Stimulated activated CD8-positive, alpha-beta memory T cell treated with anti-CD3 and anti-CD28 coated beads, Interleukin-7, amount 100 ng/mL, for 1 hour (primary cell): ENCODE measurements at places on chromosomes 11 and 22.

DNA sequence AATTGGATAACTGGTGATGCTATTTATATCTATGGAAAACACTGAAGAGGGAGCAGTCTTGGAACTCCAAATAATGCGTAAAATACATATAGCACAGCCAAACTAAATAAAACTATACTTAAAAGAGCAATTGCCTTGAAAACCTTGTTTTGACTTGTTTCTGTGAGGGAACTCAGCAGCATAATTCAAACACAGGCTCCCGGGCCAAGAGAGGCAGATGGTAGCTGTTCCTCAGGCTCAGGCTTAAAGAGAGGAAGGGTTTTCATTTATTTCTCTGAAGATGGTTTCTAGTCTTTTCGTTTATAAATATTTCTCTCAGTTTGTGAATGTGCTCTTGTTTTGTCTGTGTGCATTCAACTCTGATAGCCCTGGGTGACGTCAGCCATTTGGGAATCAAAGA lies 82.4 kb downstream of the FANCF start:
- no peak for DNase-seq

DNA sequence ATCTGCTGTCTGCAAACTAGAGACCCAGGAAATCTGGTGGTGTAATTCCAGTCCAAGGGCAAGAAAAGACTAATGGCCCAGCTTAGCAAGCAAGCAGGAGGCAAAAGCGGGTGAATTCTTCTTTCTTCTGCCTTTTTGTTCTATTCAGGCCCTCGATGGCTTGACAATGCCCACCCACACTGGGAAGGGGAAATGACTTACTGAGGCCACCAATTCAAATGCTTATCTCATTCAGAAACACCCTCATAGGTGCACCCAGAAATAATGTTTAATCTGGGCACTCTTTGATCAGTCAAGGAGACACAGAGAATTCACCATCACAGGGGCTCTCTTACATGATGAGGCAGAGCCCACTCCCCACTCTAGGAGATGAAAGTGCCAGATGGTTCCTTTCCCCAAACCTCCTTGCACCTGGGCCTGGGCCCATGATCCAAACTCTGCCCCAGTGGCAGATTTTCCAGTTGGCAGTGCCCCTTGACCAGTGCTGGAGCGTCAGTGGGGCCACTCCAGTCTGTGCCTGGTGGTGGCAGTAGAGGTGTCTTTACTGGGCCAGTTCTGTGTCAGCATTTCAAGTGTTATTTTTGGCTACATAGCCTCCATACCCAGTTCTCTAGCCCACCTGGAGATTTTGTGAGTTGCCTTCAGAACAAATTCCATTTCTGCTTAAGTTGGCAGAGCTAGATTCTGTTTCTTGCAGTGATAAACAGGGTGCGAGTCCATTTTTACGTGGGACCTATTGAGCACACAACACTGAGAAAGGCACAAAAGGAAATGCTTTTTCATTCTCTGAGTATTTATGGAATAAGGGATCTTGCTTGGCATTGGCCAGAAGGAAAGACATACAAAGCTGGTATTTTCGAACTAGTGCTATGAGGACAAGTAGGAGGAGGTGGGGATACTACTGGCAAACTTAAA lies 7.5 kb downstream of the ELMOD1 start:
- no peak for DNase-seq

GRCh38 chr11:122242731-122243130 lies 126.7 kb upstream of the BLID start:
- no peak for DNase-seq

- no peak for DNase-seq
Observed at GRCh38 chr11:5593146-5593545, 3.3 kb upstream of the TRIM6 start.

- DNase-seq, result no peak
Observed at GRCh38 chr22:30717331-30717921, 22.8 kb downstream of the OSBP2 start.

DNA sequence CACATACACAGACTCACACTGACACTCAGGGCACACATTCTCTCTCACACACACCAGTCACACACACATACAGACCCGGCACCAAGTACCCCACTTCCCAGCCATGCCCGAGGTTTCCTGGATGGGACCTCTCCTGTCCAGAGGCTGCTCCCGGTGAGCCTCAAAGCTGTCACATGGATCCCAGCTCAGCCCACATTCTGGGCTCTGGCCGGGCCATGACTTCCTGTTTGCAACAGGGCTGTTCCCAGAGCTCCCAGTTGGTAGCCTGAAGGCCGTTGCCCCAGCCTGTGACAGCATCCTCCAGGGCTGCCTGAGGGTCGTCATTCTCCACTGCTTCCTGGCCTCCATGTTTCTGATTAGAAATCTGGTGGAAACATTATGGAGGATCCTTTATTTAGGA lies 14.6 kb upstream of the CYP2D6 start:
- DNase-seq, result no peak

- no peak for DNase-seq
Observed at GRCh38 chr11:92841719-92842118, 127.7 kb upstream of the MTNR1B start.

DNA sequence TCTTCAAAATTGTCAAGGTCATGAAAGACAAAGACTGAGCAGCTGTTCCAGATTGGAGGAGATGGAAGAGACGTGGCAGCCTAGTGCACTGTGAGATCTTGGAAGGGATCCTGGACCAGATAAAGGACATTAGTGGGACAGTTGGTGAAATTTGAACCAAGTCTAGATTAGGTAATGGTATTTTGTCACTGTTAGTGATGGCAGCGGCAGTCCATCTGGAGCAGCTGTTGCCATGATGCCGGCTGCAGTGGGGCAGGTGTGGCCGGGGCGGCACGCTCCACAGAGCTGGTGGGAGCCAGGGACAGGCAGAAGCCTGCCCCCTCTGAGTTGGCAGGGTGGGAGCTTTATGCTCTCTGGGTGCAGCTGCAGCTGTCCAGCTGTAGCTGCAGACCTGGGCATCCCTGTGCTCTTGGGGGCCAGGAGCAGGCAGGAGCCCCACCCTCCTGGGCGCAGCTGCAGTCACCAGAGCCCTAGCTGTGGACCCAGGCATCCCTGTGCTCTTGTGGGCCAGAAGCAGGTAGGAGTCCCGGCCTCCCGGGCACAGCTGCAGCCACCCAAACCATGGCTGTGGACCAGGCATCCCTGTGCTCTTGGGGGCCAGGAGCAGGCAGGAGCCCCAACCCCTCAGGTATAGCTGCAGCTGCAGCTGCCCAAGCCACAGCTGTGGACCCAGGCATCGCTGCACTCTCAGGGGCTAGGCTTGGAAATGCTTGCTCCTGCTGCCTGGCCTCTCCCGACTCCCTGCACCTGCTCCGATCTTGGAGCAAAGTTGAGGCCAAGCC lies 20.7 kb downstream of the DIXDC1 start:
- DNase-seq, result no peak

DNA sequence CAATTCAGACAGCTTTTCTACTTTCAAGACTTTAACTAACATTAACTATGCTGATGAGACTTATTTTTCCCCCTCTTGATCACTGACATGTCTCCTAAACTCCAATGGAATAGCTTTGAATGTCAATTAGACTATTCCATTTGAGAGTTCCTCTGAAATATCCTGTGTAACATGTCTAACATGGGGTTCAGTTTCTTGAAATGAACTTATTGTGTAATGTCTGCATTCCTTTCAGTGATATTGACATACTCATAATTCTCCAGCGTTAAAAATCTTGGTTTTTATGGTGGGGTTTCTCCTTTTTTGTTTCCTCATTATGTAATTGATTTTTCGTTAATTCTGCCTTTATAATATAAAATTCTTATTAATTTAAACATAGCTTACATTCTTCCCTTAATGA lies 37.7 kb upstream of the SPTBN2 start:
- no peak for DNase-seq

- no peak for DNase-seq
Observed at GRCh38 chr22:38300197-38300945, 16.9 kb downstream of the CSNK1E start.

DNA sequence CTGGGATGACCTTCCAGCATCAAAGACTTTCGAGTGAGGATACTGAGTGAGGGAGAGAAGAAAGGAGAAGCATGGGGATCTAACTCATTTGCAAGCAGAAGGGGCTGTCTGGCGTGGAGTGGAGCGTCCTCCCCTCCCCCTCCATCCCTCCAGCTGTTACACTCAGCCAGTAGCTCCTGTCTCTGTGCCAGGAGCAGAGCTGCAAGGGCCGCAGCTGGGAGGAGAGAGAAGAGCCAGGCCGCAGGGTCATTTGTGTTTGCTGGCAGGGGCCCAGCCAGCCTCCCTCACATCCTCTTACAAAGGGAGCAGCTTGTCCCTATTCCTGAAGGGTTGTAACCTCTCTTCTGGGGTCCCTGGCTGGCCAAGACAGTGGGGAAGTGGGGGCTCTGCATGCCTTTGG lies 57.9 kb downstream of the NECTIN1 start:
- no peak for DNase-seq

DNA sequence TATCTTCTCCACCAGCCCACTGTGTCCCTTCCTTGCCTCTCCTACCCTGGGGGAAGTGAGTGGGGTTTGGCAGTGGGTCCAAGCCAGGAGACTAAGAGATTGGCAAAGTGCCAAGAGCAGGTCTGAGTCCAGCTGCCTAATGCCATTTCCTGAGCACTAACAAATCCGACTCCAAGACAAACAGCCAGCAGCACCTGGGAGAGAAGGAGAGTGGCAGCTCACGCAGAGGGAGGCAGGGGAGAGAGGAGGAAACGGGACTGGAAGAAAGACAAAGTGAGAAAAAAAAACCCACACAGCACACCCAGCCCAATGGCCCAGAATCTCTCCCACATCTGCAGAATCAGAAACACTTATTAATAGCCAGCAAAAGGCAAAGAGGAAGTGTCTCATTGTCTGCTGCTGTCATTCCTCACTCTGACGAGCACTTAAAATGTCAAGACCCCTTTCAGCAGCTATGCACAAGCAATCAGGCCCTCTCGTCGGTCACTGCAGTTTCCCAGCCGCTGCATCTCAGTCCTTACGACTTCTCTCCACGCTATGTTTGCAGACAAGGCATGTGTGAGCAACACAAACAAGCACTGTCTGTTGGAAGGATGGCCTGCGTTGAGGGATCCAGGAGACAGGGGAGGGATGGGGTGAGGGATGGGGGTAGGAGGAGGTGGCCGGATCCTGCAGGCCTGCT lies 558.4 kb upstream of the CADM1 start:
- DNase-seq, result no peak

GRCh38 chr22:24431309-24432034 lies 4.1 kb downstream of the ADORA2A start:
- DNase-seq, result no peak

DNA sequence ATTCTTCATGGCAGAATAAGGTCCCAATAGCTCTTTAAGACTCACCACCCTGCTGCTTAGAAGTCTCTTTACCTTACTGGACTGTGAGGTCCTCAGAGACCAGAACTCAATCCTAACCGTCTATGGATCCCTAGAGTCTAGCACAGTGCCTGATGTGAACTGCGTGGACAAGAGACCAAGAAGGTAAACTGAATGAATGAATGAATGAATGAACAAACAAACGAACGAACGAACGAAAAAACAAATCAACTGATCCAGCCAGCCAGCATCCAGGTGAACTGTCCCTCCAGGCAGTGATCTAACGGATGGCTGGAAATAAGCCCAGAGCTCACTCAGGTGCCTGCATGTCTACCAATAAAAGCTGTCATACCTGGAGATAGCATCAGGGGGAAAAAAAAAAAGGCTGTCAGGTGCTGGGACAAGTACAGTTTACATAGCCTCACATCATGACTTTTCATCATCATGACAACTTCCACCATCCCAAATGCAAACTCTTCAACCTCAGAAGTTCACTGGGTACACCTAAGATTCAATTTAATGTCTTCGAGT lies 59.8 kb downstream of the PACSIN2 start:
- DNase-seq, result no peak
